MCF 10A (cell line): ENCODE measurements at places on chromosomes 2 and 18.

- DNase-seq = peak; percentile 54
- H3K4me3 ChIP-seq = no peak overlapping the region
These were observed 216.5 kb downstream of the CDCA7 start for GRCh38 chr2:173571021-173571821.

GRCh38 chr18:9860682-9861081, 25.1 kb upstream of the TXNDC2 start:
- no peak overlapping the region for H3K4me3 ChIP-seq
- no peaks in the 10 kb centered on the region for H3K27me3 ChIP-seq
- no peak for DNase-seq
- peaks cover 2% of the 10 kb centered on the region for H3K36me3 ChIP-seq
- H3K4me1 ChIP-seq = peaks cover 5% of the 10 kb centered on the region

GRCh38 chr18:79366177-79367094, 29.3 kb upstream of the NFATC1 start:
- no peak overlapping the region for H3K4me3 ChIP-seq
- H3K36me3 ChIP-seq = peaks cover 14% of the 10 kb centered on the region
- no peaks in the 10 kb centered on the region for H3K4me1 ChIP-seq
- H3K27ac ChIP-seq = no peak overlapping the region
- DNase-seq = no peak

DNA sequence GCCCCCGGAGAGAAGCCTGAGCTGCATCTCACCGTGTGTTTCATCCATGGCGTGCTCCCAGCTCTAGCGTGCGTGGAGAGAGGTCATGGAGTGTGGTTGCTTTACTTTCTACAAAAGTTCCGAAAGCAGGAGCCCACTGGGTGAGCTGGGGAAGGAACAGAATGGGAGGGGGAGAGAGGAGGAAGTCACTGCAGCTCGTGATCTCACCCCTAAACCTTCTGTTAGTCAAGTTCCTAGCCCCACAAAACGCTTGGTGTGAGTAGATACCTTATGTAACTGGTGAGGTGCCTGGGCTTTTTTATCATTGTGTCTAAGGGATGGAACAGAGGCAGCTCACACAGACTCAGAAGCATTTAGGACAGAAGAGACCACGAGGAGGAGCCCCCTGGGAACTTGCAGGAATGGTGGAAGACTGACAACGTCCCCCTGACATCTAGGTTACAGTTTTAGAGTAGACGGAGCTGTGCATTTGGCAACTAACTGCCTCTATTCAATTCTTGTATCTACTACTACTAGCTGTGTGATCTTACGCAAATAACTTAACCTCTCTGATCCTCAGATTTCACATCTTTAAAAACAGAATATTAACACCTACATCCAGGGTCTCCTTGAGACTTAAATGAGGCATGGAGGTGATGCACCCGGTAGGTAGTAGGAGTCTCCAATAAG, 123.3 kb downstream of the ARL4C start:
- DNase-seq = no peak
- no peak overlapping the region for H3K4me3 ChIP-seq
- no peaks in the 10 kb centered on the region for H3K27me3 ChIP-seq
- peaks cover 7% of the 10 kb centered on the region for H3K4me1 ChIP-seq

DNA sequence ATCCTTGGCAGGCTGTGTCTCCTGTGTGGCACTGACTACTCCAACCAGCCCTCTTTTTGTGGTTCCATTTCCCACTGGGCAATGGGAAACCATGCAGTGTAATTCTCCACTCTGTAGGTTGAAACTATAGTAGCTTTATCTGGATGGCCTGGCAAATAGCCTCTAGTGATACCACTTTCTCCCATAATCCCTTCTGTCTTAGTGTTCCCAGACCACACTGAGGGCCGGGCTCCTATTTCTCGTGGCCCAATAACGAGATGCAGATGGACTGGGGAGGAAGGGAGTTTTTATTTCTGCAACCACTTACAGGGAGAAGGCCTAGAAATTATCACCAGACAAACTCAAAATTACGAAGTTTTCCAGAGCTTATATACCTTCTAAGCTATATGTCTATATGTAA, 24.7 kb downstream of the SKA1 start:
- no peak overlapping the region for H3K4me3 ChIP-seq
- H3K4me1 ChIP-seq = peaks cover 5% of the 10 kb centered on the region
- no peaks in the 10 kb centered on the region for H3K36me3 ChIP-seq
- H3K27ac ChIP-seq = no peak overlapping the region

DNA sequence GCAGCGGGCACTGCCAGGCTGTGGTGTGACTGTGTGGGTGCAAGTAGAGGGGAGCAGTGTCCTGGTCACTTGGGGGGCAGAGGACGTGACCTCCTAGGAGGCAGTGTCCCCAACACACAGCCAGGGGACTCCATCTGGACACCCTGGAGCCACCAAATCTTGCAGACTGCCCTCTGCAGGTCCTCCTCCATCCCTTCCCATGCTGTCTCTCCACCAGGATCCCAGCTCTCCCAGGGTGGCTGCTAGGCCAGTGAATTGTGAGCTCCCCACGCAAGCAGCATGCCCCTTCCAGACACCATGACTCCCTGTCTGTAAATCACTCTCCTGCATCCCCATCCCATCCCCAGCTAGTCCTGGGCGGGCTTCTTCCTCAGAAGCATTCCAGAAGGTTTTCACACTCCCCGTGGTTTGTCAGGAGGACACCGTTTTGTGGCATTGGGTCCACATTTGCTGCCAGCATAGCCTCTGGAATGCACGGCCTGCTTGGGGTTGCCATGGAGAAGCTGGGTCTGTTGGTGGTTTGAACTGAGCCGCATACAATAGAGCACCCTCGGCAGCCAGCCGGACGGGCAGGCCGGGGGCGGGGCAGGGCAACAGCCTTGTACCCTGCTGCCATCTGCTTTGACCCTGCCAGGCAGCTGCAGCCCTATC, 210.7 kb downstream of the KLHL29 start:
- no peaks in the 10 kb centered on the region for H3K4me1 ChIP-seq
- H3K27ac ChIP-seq = peak overlapping the region; percentile 57
- H3K4me3 ChIP-seq = no peak overlapping the region
- H3K36me3 ChIP-seq = no peaks in the 10 kb centered on the region
- no peaks in the 10 kb centered on the region for H3K27me3 ChIP-seq
- DNase-seq = no peak

DNA sequence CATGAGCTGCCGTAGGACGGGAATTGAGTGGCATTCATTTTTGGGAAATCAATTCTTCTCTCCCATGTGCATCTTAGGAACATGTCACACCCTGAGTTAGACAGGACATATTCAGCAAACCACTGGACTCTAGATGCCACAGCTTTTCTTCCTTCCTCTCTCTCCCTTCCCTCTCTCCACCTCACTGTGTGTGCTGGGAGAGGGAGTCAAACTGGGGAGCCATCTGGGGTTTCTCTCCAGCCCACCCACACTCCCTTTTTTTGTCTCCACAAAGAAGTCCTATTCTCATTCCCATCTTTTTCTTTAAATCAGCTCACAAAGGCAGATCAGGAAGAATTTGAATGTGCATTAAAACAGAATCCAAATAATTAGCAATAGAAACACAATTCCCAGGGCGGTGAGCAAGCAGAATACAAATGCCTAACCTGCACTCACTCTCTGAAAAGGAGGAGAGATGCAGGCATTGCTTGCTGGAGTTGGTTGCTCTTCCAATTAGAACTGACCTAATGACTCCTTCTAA, 15.4 kb downstream of the CD28 start:
- DNase-seq = no peak
- H3K36me3 ChIP-seq = no peaks in the 10 kb centered on the region
- no peak overlapping the region for H3K27ac ChIP-seq
- H3K4me3 ChIP-seq = no peak overlapping the region

GRCh38 chr2:100780203-100781008, 39.5 kb upstream of the NPAS2 start:
- peaks cover 19% of the 10 kb centered on the region for H3K4me1 ChIP-seq
- DNase-seq = peak; percentile 88
- H3K27ac ChIP-seq = no peak overlapping the region

- H3K27ac ChIP-seq = peak overlapping the region; percentile 97
- no peak overlapping the region for H3K4me3 ChIP-seq
- no peak for DNase-seq
These were observed 75.8 kb downstream of the USP40 start for GRCh38 chr2:233490831-233491230.

DNA sequence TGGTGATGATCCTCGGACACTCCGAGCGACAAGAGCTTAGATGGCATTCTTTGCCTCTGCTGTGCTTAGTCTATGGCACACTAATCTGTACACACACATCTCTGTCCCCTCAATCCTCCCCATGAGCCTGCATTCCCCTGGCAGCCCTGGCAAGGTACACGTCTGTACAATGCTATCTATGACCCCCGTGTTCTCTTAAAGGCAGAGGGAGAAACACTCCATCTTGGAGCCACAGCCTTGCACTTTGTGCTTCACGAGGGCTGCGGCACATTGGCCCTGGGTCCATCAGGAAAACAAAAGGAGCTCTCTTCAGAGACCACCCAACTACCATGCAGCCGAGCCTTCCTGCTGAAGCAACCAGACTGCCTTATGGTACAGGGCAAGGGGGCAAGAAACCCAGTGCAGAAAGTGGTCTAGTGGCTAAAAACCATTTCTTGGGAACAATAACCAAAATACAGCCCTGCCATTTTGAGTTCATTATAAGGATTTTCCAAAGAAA, 42.5 kb downstream of the STEAP3 start:
- no peak overlapping the region for H3K27ac ChIP-seq
- peaks cover 9% of the 10 kb centered on the region for H3K4me1 ChIP-seq
- no peak for DNase-seq
- peaks cover 21% of the 10 kb centered on the region for H3K36me3 ChIP-seq
- no peak overlapping the region for H3K4me3 ChIP-seq
- H3K27me3 ChIP-seq = no peaks in the 10 kb centered on the region

DNA sequence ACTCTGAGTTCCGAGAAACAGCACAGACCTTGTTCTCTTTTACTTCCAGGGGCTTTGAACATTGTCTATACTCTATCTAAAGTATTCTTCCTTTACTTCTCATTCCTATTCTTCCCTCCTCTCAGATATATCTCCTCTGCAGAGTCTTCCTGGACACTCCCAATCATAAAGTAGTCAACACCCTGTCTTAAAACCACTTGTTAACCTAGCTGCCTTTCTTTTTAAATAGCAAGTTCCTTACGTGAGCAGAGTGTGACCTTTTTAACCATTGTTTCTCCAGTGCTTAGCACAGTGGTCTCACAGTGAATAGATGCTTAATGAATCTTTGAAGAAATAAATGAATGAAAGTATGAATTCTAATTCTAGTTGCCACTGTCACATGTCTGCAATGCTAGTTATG, 47.4 kb downstream of the PTRHD1 start:
- H3K27ac ChIP-seq = no peak overlapping the region
- no peaks in the 10 kb centered on the region for H3K4me1 ChIP-seq
- peaks cover 9% of the 10 kb centered on the region for H3K36me3 ChIP-seq
- no peaks in the 10 kb centered on the region for H3K27me3 ChIP-seq
- DNase-seq = no peak

DNA sequence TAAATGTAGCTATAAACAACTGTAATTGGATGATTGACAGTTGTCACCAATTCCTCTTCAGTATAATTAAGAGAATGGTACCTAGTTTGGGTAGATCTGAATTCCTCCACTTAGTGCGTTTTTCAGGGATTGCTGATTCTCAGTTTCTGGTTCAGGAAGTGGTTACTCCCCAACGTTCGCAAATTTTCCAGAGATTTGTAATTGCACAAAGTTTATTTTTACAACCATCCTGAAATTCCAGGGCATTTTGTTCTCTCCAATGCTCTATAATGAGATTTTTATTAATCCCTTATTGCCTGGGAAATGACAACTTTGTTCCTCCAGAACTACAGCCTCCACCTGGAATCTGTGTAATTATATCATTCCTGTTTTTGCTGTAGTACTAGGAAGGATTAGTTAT, 710.6 kb upstream of the ZEB2 start:
- H3K4me3 ChIP-seq = no peak overlapping the region
- H3K27ac ChIP-seq = no peak overlapping the region
- DNase-seq = no peak
- no peaks in the 10 kb centered on the region for H3K27me3 ChIP-seq

- H3K27me3 ChIP-seq = no peaks in the 10 kb centered on the region
- no peaks in the 10 kb centered on the region for H3K4me1 ChIP-seq
- no peak overlapping the region for H3K27ac ChIP-seq
- DNase-seq = peak; percentile 44
- H3K4me3 ChIP-seq = no peak overlapping the region
- H3K36me3 ChIP-seq = no peaks in the 10 kb centered on the region
These were observed 90.5 kb downstream of the LAMA3 start for GRCh38 chr18:23779696-23780303.
